ENCODE measurements at places on chromosomes 1 and 21.

GRCh38 chr1:89356658-89357400 is 7.0 kb upstream of the GBP6 start:
- no peak for DNase-seq

DNA sequence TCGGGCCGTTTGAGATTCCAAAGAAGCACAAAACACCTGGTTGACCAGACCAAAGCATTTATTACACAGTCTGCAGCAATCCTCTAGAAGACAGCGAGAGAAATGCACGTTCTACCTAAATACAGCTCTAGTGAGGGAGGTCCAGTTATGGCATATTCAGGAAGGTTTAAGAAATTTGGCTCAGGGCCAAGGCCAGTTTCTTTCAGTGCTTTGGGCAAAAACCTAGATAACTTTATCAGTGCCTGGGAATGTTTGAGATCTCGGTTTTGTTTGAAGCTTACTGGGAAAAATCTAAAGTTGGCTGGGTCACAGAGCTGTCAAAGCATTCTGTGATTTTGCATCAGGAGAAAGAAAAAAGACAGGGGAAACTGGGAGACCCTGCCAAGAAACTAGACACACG is 514.0 kb upstream of the TMPRSS15 start:
- DNase-seq = no peak

GRCh38 chr1:225963735-225964530 is 22.9 kb upstream of the LEFTY2 start:
- peak; percentile 45 for DNase-seq

- no peak for DNase-seq
These were observed 49.8 kb downstream of the ATP2B4 start for GRCh38 chr1:203676455-203676854.

DNA sequence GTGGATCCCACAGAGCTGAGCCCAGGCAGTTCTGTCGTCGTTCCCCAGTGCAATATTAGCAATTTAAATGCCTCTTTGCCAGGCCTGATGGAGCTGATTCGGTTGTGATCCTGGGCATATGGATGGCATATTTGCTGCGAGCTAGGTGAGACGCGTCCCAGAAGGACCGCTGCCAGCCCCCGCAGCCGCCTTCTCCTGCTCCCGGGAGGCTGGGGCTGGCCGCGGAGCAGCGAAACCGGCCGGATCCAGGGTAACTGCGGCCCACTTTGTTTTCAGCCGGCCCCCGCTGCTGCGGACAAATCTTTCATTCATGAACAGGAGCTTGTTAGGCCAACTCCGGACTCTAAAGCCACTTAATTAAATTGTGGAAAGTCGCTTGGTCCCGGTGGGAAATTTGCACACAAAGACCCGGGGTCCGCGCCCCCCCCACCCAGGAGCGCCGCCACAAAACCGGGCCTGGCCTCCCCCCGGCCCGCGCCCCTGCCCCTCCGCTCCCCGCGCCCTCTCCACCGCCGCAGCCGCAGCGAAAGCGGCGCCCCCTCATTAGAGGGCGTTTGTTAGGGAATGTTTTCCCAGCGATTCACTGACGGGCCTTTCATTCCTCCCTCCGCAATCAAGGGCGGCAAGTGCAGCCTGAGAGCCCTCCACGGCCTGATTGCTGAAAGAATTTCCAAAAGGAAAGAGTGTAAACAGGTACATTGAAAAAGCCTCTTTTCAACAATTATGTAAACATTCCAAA is 383.3 kb downstream of the RRAGC start:
- no peak for DNase-seq

DNA sequence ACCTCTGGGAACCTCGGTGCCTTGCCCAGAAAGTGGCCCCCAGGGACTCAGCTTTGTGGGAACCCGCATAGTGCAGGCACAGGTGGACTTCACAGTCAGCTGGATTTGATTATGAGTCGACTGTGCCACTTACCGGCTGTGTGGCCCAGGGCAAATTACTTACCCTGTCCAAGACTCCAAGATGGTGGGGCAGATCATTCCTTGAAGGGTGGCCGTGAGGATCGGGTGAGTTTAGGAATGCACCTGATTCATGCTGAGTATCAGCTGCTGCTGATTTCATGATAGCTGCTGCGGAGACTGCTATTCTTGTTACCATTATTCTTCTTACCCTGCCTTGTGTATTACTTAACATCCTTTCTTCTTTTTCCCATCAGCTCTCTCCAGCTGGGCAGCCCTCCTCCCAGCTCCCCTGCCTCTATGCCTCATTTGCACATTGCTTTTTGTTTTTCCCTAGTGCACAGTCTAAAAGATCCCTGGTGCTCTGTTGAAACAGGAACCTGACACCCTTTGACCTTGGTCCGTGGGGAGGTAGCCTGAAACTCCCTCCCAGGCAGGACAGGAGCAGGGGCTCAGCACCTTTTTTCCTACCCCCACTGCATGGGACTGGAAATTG is 40.5 kb upstream of the FHAD1 start:
- DNase-seq = no peak

- no peak for DNase-seq
These were observed 21.9 kb downstream of the TSNAX start for GRCh38 chr1:231550448-231550781.

GRCh38 chr1:34705077-34705476 is 49.8 kb upstream of the GJB5 start:
- DNase-seq = no peak

Measured in sciatic nerve (tissue), 2 donors.